Glutamatergic neuron (in vitro differentiated cells): ENCODE measurements at places on chromosomes 2 and 18. TPM values are rescaled to one million over a fixed set of nuclear protein-coding genes. Genes with fewer than 3 reads are reported as not detected.

DNA sequence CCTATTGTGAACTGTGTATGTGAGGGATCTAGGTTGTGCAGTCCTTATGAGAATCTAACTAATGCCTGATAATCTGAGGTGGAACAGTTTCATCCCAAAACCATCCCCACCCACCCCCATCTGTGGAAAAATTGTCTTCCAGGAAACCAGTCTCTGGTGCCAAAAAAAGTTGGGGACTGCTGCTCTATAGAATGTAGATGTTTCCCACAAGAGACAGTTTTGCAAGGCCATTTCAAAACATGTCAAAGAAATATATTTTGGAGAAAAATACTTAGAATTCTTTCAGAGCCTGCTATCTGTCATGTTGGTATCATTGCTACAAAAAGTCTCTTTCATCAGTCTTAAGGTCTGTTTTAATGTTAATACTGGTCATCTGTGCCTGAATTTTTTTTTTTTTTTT, 4.1 kb upstream of the SLC39A10 start:
- peaks cover 3% of the 10 kb centered on the region for H3K4me1 ChIP-seq
- H3K27ac ChIP-seq = no peak overlapping the region
- H3K36me3 ChIP-seq = no peaks in the 10 kb centered on the region
- no peak for DNase-seq
- peaks cover 9% of the 10 kb centered on the region for H3K27me3 ChIP-seq

DNA sequence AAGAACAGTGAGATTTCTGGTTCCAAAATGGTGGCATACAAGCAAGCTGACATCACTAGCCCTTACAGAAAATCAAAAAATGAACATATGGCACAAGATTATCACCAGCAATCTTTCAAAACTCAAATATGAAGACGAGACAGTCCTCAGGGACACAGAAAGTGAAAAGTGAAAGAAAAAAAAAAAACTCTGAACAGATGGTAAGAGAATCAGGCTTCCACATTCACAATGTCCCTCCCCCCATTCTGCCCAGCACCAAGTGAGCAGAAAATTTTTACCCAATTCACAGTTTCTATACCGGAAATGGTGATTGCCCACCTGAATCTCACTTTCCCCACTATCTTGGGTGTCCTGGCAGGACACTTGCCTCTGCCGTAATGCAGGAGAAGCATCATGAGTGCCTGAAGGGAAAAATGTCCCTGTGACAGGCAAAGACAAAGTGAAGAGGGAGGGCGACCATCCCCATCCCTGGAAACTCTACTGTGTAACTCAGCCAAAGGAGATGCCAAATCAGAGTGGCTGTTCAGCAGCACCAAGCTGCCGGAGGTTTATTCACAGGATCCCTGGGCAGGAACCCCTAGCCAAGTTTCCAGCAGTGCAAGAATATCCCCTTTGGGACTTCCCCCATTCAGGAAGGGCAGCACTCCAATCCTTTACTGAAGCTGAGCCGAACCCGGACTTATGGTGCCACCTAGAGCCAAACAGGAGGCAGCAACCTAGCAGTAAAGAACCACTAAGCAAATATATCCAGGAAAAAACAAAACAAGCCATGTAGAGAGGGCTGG, 312.2 kb downstream of the LRATD1 start:
- no peak overlapping the region for H3K4me3 ChIP-seq
- H3K4me1 ChIP-seq = peaks cover 6% of the 10 kb centered on the region
- H3K27ac ChIP-seq = peak overlapping the region; percentile 16
- no peaks in the 10 kb centered on the region for H3K27me3 ChIP-seq
- H3K36me3 ChIP-seq = peaks cover 15% of the 10 kb centered on the region
- peak; percentile 49 for DNase-seq

The CNDP1 gene
- total RNA-seq = 0.27 TPM

DNA sequence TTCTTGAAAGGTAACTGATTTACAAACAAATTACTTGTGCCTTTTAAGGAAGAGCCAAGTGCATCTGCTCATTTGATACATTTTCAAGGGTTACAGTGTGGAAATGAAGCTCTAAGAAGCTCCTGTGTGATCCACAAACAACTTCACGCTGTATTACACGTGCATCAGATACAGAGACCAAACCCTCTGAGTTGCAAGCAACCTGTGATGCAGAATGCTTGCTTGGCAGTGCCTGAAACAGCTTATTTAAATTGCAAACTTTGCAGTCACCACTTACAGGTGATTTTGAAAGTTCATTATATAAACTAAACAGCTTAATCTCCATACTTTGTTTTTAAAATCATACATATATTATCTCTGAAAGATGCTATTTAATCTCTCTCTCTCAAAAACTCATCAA, 50.1 kb downstream of the ZEB2 start:
- H3K27me3 ChIP-seq = no peaks in the 10 kb centered on the region
- H3K4me3 ChIP-seq = no peak overlapping the region
- no peak for DNase-seq
- H3K36me3 ChIP-seq = no peaks in the 10 kb centered on the region
